ENCODE measurements at places on chromosomes 4 and X.
A peak's percentile ranks its signal among the peaks of the same experiment; 100 is the strongest.

DNA sequence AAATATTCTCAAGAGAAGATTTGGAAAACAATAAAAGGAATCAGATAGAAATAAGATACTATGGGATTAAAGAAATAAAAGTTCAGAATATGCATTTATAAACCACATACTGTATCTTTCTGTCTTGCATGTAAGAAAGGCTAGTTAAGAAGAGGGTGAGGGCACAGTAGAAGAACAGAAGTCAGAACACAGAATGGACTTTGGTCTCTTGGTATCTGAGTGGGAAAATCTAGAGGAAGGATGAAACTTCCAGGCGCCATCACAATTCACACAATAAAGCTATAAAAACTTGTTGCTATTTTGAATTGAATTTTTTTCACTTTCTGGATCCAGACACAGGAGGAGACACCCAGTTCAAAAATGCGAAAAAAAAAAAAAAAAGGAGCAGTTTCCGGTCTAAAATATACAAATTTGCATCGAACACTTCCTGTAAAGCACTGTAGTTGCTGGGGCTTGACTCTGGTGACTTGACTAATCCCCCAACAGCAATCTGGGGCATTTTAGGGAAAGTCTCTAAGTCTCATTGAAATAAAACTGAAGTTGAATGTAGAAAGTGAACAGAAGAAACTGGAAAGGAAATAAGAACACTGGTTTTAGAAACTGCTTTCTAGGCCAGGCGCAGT is 8.1 kb upstream of the NAAA start:
- DNase-seq, result no peak

DNA sequence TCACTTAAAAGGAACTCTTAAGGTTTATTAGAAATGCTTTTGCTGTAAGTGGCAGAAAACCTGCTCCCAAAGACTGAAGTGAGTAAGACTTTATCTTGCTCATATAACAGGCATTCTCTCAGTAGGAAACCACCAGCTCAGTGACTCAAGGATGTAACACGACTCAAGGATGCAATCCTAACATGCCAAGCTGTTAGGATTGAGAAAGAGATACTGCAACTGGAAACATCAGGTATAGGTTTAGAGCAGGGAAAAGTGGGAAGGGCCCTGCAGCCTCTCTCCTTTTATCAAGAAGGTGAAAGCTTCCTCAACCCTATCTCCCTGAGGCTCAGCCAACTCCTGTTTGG is 11.9 kb upstream of the SLC9A7 start:
- no peak for DNase-seq

DNA sequence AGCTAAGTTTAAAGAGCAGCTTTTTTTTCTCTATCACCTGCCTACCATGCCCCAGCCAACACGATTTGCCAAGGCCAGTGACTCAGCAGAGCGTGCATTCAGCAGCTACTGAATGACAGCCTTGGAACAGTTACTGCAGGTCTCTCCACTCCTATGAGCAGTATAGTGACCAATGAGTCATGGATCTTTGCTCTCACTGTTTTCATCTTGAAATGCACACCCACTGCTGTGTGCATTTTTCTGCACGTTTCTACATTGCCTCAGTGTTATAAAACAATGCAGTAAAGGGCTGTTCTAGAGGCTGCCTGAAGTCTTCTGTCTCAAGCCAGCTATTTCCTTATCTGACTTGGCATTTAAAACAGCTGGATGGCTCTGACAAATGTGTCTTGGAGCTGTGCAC is 66.0 kb upstream of the C4orf54 start:
- DNase-seq, result peak; percentile 49

DNA sequence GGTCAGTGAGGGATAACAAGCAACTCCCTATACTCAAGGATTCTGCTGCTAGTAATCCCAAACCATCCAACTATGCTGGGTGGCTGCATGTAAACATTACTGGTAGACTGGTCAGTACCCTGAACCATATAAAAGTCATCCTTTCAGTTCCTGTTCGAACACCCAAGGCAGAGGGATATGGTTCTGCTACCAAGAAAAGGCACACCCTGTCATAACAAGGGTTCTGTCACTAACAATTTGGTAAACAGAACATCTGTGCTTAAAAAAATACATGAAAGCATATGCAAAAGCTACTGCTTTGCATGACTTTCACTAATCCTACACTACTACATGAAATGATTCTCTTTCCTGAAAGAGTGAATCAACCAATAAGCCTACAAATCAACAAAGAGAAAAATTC is 76.8 kb upstream of the MCF2 start:
- no peak for DNase-seq

DNA sequence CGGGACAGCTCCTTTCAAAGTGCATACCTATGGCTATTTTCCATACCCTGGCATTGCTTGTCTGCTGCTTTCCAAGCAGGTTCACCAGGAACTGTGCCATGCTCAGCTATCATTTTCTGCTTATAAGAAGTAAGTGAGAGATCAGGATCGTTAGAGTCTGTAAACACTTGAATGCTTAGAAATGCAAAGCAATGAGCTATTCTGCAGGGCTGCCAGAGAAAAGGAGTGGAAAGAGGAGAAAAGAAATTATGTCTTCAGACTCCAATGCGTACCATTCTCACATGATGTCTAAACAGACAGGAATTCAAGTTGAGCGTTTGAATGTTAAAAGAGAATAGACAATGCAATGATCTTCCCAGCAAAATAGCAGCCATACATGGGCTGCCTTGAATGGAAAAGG is 245.5 kb upstream of the SLC7A11 start:
- DNase-seq, result no peak

GRCh38 chrX:41481264-41482109 is 34.3 kb downstream of the NYX start:
- no peak for DNase-seq

DNA sequence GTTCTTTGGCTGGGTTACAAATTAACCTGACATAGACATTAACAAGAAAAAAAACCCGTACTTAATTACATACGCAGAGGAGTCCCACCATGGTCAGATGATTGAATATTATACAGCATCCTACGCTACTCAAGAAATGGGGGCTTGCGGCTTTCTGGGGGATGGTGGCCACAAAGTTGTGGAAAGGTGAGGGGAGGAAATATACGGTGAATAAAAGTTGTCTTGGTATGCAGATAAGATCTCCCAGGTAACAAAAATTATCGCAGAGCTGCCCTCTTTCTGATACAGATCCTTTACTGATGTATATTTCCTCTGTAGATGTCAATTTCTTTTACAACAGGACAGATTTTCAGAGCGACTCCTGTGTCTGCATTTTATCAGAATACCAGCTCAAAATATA is 890 bp downstream of the DCAF16 start:
- no peak for DNase-seq

- DNase-seq, result no peak
These were observed 2095.9 kb downstream of the ARAP2 start for GRCh38 chr4:34148322-34148908.

- DNase-seq, result no peak
These were observed 899.8 kb downstream of the RAB28 start for GRCh38 chr4:12584116-12584875.

- DNase-seq, result no peak
These were observed 1.4 kb downstream of the CXCR3 start for GRCh38 chrX:71616672-71617529.

DNA sequence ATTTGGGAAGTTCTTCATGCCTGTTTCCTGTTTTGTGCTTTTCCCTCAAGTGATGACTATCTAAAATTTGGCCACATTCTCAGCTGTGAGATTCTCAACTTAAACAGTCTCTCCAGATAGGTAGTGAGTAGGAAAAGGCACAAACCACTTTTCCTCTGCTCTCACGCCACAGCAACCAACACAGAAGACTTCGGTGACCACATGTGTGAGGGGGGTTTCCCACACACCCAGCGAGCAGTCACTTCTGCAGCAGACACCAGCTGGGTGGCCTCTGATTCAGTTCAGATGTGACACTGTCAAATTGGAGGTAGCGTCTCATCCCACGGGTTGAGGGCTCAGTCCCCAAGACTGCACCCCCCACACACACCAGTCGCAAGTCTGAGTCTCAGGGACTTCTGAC is 25.1 kb upstream of the CLDN34 start:
- DNase-seq, result no peak

DNA sequence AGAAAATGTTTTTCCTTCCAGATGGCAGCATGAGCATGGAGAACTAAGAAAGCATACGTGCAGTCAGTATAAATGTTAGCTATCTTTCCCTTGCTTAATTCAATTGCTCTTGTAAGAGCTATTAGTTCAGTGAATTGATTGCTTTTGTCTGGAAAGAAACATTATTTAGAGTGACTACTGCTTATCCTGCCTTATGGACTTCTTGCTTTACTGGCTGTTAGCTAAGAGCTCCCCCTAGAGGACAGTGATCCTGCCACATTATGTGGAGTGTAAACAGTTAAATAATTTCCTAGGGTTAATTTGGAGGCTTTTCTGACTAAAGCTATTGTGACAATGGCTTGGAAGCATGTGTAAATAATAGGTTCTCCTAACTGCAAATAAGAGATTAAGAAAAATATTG is 1402.4 kb downstream of the FAM133A start:
- no peak for DNase-seq

DNA sequence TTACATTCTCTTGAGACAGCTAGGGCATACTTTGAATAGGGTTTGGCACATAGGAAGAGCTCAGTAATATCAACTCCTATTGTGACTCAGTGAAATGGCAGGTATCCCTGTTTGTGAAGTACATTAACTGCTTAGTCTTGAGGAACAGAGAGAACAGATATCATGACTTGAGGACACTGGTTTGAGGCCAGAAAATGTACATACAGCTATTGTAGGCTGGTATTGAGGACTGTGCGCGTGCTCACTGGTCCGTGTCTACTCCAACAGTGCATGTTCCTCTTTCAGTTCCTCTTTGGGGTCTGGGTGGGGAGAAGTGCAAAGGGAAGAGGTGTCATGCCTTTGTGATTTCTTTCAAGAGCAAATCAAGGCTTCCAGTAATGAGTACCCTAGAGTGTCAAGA is 34.6 kb upstream of the TBC1D9 start:
- no peak for DNase-seq

- peak; percentile 46 for DNase-seq
These were observed 18.2 kb downstream of the MRPL1 start for GRCh38 chr4:77880784-77881183.

- no peak for DNase-seq
These were observed 3.6 kb downstream of the ADGRA3 start for GRCh38 chr4:22512306-22512705.

DNA sequence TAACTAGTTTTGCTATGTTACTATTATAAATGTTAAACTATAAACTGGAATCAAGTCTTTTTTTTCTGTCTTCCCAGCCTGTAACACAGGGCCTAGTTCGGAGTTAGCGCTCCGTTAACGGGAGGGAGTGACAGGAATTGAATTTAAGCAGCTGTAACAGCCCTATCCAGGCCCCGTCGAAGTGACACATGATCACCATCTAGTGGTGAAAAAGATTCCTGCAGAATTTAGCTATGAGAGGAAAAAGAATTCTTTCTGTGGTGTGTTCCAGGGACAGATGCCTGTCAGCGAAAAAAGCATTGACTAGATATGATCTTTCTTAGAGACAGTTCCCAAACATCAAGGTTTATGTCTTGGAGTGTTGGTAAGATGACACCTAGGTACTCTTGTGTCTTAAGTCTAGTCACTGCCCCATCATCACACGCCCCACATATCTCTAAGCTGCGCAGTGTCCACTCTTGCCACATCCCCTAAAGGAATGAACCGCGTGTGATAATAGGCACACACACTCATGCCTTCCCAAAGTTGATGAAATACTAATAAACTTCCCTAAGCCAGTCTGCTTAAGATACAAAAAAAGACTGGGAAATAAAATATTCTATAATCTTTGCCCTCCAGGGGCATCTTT is 2.1 kb downstream of the GAB3 start:
- no peak for DNase-seq
